ENCODE measurements at places on chromosomes 7 and 10. TPM values are rescaled to one million over a fixed set of nuclear protein-coding genes. Genes with fewer than 3 reads are reported as not detected.

- DNase-seq = no peak
Measured at GRCh38 chr10:76920581-76920980, 717.0 kb downstream of the KCNMA1 start.

DNA sequence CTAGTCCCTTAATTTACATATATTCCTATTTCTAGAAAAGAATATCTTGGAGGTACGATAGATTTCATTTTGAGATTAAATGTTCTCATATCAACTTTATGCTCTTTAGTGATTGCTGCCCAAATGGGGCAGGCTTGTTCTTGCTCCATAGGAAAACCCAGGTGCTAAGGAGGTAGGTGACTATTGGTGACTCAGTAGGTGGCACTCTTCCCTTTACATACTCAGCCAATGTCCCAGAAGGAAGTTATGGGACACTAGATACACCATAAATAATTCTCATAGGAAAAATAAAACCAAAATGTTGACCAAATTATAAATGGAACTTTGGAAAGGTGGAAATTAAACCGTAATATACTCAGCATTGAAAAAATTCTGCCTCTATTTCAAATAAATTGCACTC is 4.0 kb downstream of the SKAP2 start:
- no peak for DNase-seq

GRCh38 chr10:67075491-67075971 is 149.7 kb downstream of the LRRTM3 start:
- no peak for DNase-seq

GRCh38 chr7:13508586-13508985 is 480.9 kb downstream of the ETV1 start:
- no peak for DNase-seq

DNA sequence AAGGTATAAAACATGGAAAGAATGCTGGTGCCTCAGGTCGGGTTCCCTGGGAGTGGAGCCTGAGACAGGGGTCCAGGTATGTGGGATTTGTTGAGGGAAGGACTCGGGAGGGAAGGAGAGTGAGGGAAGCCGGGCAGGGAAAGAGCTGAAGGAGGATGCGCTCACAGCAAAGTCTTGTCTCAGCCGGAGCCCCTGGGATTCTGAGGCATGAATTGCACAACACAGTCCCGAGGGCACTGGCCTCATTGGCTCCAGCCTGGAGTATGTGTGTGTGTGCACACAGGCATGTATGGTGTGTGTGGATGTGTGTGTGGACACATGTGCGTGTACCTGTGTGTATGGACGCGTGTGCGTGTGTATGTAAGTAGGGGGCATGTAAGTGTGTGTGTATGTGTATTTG is 87.4 kb downstream of the WDFY4 start:
- no peak for DNase-seq

DNA sequence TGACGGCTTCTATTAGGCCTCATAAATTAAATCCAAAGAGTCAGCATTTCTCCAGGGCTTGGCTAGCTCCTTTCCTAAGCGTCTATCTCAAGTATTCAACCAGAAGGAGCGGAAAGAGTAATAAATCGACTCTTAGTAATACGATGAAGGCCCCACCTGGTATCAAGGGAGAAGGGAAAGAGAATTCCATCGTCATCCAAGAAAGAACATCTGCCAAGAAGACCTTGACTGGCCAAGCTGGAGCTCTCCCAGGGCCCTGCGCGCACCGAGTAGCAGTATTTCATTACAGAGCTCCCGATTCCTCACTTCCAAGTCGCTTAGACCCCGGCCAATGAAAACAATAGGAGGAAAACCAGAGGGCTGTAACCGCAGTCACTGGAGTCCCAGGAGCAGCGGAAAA is 178.0 kb upstream of the FRMD4A start:
- no peak for DNase-seq

DNA sequence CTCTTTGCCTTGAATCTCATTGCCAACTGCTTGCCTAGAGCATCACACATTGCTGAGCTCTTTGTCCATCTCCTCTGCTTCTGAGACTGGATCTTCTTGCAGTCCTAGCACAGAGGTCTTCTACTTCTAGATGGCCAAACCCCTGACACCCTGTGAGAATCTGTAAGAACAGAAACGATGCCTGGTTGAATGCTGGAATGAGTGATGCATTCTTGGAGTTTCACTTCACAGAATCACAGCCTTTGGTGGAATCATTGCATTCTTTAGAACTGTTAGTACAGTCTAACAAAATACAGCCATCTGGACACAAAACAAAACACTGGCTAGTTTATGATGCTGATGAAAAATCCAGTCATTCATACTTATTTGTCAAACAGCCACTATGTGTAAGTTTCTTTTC is 141.7 kb upstream of the ITGB1 start:
- DNase-seq = no peak

- no peak for DNase-seq
Measured at GRCh38 chr7:46109437-46109836, 188.4 kb upstream of the IGFBP3 start.

- no peak for DNase-seq
Measured at GRCh38 chr7:120079022-120079421, 194.0 kb upstream of the KCND2 start.

GRCh38 chr10:46215426-46215825 is 71.4 kb upstream of the ANTXRL start:
- DNase-seq = no peak

GRCh38 chr10:61271127-61271780 is 181.9 kb downstream of the TMEM26 start:
- DNase-seq = no peak

DNA sequence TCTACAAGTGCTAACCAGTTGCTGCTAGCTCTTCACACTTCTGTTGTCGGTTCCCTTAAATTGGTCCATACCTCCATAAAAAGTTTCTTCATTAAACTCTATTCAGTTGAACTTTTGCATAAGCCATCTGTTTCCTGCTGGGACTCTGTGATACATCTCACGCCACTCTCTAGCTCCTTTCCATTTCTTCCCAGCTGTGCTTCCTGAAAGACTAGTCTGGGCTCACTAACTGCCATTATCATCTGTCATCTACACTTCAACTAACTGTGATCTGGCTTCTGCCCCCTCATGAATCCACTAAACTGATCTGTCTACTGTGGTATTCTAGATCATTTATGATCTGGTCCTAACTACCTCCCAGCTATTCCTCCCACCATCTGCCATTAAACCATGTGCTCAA is 78.3 kb downstream of the ELAPOR2 start:
- DNase-seq = no peak

- no peak for DNase-seq
Measured at GRCh38 chr7:116577320-116577871, 52.6 kb downstream of the CAV1 start.

DNA sequence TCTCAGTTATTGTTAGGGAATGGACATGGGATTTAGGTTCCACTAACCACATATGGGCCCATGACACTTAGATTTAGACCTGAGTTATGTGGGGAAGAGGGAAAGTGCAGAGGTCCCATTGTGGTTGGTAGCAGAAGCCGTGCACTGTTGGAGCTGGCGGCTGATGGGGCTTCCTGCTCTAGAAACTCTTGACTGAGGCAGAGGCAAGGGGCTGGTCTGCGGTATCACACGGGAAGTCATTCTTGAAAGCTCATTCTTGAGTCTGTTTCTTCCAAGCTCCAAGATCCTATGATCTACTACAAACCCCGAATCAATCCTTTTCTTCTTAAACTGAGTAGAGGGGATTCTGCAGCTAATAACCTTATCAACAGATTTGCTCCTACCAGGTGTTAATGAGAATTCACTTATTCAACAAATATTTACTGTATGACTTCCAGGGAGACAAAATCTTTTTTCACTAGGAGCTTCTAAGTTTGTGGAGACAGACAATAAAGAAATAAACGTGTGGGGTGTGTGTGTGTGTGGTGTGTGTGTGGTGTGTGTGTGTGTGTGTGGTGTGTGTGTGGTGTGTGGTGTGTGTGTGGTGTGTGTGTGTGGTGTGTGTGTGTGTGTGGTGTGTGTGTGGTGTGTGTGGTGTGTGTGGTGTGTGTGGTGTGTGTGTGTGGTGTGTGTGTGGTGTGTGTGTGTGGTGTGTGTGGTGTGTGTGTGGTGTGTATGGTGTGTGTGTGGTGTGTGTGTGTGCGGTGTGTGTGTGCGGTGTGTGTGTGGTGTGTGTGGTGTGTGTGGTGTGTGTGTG is 57.1 kb downstream of the AOC1 start:
- no peak for DNase-seq

DNA sequence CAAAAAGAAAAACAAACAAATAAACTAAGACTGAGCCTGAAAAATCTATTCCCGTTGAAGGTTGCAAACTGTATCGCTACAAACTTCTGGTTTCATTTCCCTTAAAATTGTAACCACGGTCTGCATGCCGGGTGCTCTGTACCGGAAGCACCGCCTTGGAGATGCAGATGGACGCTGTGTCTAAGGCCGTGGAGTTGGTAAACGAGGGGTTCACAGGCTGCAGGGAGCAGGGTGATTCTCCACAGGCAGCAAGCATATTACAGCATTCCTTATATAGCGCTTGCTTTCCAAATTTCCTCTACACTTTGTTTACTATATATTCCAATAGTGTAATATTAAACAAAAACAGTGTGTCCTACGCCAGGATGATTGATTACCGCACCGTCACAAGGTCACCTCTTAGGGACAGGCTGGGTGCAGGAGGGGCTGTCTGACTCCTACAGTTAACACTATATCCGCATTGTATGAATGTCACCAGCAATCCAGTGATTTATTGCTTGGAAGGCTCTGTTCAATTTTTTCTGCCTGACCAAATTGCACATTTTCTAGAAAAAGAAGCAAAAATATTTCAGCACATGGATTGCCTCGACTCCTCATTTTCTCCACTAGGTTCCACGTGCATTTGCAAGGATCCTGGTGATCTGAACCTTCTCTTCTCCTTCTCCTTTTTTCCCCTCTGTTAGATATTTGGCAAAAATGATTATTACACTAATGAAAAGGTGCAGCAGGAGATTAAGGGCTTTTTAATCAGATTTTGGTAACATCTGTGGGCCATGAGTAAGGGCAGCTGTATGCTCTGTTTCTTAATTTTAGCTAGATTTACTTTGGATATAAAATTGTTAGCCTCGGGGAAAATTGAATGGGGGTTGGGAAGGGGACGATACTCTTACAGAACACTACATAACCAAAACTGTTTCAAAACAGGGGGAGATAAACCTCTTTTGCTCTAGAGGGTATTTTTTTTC is 325.8 kb upstream of the MGMT start:
- DNase-seq = no peak

- no peak for DNase-seq
Measured at GRCh38 chr7:68571286-68571685, 1027.0 kb upstream of the AUTS2 start.

- no peak for DNase-seq
Measured at GRCh38 chr7:145978769-145979168, 137.8 kb upstream of the CNTNAP2 start.

DNA sequence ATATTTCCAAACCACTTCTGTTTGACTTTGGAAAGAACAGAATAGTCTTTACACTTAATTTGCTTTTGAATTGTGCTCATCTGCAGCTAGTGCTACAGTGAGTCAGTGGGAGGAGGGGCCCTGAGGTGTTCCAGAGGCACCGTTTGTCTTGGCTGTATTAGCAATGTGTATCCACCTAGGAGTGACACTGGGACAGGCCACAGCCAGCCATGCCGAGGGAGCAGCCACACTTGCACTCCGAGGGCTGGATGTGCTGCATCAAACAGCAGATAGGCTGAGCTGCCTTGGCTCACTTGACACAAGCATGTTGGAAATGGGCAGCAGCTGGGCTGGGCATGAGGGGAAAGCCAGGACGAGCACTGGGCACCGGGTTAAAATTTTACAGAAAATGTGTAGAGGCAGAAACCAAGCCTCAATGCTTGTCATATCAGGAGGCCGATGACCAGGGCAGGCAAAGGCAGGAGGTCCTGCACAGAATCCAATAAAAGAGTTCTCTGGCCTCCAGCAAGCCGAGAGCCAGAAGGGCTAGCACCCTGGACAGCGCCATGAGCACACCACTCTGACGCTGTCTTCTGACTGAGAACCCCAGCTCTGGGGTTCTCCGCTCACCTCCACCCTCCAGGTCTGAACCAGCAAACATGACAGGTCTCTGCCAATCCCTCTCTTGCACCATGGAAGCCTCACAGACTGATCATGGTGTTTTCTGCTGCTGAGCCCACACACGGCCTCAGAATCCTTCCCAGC is 163.3 kb downstream of the GRID1 start:
- no peak for DNase-seq

GRCh38 chr10:114726820-114727271 is 68.8 kb upstream of the ABLIM1 start:
- DNase-seq = no peak

DNA sequence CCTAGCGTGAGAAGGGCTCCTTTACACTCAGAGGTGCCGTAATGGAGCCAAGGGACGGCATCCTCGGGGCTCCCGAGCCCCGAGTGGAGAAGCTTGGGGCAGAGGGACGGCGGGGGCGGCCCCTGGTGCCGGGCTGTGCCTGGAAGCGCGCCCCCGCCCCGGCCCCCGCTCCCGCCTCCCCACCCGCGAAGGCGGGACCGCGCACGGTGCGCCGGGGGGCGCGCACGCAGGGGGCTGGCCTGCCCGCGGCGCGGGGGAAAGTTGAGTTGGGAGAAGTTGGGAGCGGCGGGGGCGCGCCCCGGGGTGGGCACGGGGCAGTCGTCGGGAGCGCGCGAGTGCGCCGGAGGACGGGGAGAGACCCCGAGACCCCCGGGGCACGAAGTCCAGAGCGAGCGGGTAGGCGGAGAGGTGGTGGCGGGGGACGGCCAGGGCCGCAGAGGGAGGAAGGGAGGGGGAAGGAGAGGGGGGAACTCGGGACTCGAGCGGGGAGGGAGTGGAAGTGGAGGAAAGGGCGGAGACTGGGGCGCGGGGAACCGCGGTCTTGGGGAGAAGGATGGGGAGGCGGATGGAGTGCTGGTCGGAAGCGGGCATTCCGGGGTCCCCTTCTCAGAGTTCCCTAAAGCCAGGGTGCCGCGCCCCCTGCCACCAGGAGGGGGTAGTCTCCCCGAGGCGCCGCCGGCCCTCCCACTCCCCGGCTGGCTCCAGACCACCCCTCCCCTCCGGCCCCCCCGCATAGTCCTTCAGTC is at the start of gene SLC4A2:
Gene SLC4A2 (plus strand): TSS at position 223 of the 746 bp plus-strand sequence. CDS start 2,399 bp downstream, outside the sequence.
- peak; percentile 46 for DNase-seq

Gene AOAH
- 0.68 TPM for total RNA-seq

Gene SLC29A3
- 1.8 TPM for total RNA-seq

Gene MXI1
- 53.2 TPM for total RNA-seq

Gene PCLO
- 5.8 TPM for total RNA-seq

Gene MYOF
- total RNA-seq = 61.1 TPM

Gene SLC26A5
- not detected for total RNA-seq

Gene HOXA9
- total RNA-seq = not detected

Gene FBXL13
- 0.45 TPM for total RNA-seq

Gene INTS15
- total RNA-seq = 16.4 TPM

Gene MKX
- total RNA-seq = 0.26 TPM

Gene ZP3
- total RNA-seq = 4.8 TPM

Gene RBP4
- total RNA-seq = 1.7 TPM

Gene CACNB2
- total RNA-seq = 3.8 TPM

Measured in esophagus squamous epithelium (tissue), 5 donors.